Activated CD8-positive, alpha-beta memory T cell treated with anti-CD3 and anti-CD28 coated beads, Interleukin-2, amount 50 U/mL, for 48 hours (primary cell): ENCODE measurements at places on chromosomes 5 and 9.
A peak's percentile ranks its signal among the peaks of the same experiment; 100 is the strongest.

DNA sequence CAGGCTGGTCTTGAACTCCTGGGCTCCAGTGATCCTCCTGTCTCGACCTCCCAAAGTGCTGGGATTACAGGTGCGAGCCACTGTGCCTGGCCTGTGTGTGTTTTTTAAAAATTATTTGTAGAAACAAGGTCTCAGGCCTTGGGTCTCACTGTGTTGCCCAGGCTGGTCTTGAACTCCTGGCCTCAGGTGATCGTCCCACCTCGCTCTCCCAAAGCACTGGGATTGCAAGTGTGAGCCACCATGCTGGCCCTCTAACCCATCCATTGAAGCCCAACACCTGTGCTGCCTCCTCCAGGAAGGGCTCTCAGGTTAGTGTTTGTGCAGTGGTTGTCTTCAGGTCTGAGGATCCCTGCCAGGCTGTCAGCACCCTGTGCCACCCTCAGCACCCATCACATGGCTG, 56.6 kb downstream of the CXXC5 start:
- DNase-seq: no peak

DNA sequence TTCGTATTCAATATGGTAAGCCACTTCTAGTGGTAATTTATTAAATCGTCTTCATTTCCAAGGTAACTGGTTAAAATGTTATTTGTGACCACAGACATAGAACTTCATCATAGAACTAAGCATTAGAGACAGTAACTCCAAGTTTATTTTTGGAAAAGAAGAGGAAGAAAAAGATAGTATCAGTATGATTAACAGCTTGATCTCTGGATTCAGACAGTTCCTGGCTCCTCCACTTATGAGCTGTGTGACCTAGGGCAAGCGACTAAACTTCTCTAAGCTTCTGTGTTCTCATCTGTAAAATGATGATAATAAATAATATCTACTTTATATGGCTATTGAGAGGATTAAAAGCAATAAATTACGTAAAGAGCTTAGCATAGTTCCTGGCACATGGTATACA, 29.8 kb upstream of the TNPO1 start:
- DNase-seq: no peak

GRCh38 chr9:91359734-91360470, 1.8 kb downstream of the AUH start:
- DNase-seq: no peak

- no peak for DNase-seq
These were observed 45.5 kb downstream of the HTR1A start for GRCh38 chr5:63916786-63917185.

- DNase-seq: no peak
These were observed 821.3 kb upstream of the TYRP1 start for GRCh38 chr9:11871852-11872251.

DNA sequence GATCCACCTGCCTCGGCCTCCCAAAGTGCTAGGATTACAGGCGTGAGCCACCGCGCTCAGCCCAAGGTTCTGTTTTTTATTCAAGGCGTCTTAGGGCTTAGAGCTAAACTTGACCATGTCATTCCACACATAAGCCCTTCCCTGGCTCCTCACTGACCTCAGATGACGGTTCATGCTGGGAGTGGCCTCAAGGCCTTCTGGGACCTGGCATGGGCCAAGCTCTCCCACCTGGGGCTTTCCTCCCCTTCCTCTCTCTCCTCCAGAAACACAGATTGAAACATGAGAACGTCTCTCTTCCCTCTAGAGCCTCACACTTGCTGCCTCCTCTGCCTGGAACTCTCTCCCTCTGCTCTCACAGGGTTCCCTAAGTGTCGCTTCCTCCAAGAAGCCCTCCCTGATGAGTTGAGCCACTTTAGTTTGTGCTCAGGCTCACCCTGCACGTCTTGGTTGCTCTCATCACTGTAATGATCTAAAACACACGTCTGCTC, 155.6 kb upstream of the IER5L start:
- DNase-seq: no peak

DNA sequence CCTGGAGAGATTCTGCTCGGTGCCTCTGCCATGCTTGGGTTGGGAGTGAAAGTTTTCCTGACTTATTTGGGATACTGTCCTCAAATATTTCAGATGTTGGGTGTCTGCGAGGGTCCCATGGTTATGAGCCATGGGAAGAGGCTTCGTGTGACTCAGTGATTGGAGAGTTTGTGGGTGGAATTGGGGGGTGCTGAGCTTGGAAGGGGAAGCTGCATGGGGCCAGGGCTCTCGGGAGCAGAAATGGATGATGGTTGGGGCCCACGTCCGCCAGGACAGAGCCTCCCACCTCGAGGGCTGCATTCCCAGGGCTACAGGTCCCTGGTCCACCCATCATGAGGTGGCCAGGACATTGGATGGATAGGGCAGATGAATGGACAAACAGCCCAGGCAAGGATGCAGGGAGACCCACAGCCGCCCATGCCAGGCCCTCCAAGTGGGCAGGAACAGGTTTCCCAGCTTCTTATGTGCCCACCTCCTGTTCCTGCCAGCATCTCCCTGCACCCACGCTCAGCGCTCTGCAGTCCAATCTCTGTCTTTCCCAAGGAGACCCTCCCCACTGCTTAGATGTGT, 5.5 kb downstream of the OBP2B start:
- peak; percentile 15 for DNase-seq

- DNase-seq: no peak
These were observed 6.6 kb upstream of the ZNF608 start for GRCh38 chr5:124752854-124753720.

DNA sequence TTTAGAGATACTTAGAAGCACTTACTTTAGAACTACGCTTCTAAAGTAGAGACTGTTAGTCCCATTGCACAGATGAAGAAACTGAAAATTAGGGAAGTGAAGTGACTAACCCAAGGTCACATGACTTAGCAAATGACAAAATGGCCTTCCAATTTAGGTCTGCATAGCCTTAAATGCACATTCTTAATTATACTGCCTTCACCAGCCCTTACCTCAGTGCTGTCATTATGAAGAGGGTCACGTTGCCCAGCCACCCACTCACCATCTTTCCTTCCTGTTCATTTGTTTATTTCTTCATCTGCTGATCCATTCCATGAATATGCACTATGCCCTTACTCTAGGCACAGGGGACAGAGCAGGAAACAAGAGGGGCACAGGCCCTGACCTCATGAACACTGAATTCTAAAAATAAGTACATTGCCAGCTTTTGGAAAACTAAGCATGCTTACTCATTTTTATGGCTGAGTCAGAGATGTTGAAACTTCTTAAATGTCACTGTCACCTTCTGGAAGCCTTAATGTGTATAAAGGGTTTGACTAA, 8.6 kb downstream of the HAVCR2 start:
- peak; percentile 62 for DNase-seq

- DNase-seq: no peak
These were observed 11.6 kb upstream of the SFXN1 start for GRCh38 chr5:175466700-175467318.

DNA sequence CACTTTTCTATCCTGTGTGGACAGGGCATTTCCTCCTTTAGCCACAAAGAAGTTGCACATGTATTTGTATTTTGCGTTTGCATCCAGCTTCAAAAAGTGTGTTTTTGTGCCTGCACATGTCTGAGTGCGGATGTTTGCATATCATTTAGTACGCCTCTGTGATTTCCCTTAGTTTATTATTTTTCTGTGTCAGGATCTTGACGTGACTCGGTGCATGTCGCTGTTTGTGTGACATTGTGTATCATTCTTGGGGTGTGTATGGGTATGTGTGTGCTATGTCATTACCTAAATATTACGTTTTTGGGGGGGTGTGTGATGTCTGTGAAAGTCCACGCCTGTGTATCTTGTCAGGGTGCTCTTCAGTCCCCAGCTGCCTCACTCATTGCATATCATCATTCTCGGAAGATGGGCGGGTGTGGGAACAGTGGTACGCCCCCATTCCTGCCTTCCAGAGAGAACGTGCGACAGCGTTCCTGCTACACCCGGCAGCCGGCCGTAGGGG, 416 bp upstream of the PAIP2 start:
- DNase-seq: no peak

DNA sequence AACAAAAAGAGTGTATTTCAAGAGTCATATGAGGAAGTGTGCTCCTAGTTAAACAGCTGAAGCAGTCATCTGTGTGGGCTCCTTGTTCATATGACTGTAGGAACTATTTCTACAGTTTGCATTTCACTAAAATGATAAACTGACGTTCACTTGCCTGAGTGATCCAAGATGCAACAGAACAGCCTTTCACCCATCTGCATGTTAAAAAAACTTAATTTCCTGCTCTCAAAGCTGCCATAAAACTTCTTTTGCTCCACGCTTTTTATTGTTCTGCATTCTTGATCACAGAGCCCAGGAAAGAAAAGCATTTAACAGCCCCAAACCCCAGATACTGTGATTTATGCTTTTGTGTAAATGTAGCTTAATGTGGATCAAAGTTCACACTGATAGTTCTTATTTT, 43.9 kb downstream of the ZNF608 start:
- DNase-seq: no peak

GRCh38 chr5:33762859-33763258, 128.9 kb downstream of the ADAMTS12 start:
- DNase-seq: no peak

DNA sequence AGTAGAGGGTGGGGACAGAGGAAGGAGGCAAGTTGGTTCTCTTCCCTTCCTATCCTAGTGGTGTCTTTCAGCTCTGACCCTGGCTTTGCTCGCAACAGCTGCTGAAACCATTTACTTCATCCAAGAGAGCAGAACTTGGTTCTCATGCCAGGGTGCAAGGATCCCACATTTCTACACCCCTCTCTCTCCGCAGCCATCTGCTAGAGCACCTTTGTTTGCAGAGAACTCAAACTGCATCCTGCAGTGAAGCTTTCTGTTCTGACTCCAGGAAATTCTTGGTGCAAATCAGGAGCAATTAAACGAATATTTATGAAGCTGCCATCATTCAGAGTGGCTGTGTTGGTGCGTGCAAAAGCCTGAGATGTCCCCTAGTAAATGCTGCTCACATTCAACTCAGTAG, 31.9 kb downstream of the NEUROG1 start:
- DNase-seq: no peak

GRCh38 chr5:96871686-96872085, 4.6 kb upstream of the ERAP2 start:
- no peak for DNase-seq

DNA sequence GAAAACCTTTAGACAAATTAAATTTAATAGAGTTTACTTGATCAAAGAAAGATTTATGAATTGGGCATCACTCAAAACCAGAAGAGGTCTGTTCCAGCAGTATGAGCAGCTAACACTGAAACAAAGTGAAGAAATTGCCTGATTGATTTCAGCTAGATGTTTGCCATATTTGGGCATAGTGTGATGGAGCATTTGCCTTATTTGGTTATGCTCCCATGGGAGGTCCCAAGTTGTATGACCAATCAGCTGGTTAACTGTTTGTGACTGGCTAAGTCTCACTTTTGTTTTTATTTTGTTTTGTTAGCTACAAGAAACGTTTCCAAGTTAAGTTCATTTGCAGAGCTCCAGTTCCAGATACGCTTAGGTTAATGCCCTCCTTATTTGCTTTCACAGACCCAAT, 53.3 kb upstream of the LMNB1 start:
- DNase-seq: no peak

DNA sequence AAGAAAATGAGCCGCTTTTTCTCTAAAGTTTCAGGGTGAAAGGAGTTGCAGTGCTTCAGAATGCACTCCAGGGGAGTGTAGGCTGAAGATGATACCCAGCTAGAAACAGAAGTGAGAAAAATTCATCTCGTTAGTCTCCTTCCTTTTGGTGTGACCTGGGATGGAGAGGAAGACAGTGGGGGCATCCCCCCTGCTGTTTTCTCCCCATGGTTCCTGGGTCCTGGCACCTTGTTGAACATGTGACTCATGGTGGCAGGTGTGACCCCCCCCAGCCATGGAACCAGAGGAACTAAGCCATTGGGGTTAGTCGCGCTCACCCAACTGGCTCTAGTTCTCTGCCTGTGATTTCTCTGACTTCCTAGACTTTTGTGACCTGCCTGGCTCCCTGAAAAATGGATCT, 424.6 kb downstream of the CSNK1G3 start:
- DNase-seq: no peak

GRCh38 chr5:96942078-96942477, 6.2 kb downstream of the LNPEP start:
- DNase-seq: no peak

- no peak for DNase-seq
These were observed 61.0 kb downstream of the CYSTM1 start for GRCh38 chr5:140235791-140236551.

GRCh38 chr5:6623941-6624340, 8.9 kb downstream of the NSUN2 start:
- no peak for DNase-seq

DNA sequence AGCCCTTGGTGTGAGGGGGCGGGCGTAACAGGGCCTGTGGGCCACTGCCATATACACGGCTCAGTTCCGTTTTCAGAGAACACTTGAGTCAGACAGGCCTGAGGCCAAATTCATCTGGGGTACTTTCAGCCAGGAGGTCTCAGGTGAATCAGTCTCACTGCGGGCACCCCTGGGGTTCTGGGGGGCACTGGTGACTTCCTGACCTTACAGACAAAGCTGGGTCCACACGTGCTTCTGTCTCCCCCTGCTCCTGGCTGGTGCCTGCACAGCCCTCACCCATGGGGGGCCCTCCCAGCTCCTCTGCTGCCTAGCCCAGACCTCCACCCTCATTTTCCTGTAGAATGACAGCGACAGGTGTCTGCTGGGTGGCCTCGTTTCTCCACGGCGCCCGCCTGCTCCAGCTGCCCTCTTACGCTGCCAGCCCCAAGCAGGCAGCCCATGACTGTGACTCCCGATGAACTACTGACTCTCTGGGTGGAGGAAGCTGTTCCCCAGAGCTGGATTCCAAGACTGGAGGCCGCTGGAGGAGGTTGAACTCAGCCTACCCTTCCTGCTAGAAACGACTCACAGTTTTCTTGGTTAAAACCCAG, 374.1 kb upstream of the IRX4 start:
- DNase-seq: no peak
